Stimulated activated CD8-positive, alpha-beta memory T cell treated with anti-CD3 and anti-CD28 coated beads, Interleukin-7, amount 100 ng/mL, for 4 hours (primary cell): ENCODE measurements at places on chromosomes 1 and 21.

DNA sequence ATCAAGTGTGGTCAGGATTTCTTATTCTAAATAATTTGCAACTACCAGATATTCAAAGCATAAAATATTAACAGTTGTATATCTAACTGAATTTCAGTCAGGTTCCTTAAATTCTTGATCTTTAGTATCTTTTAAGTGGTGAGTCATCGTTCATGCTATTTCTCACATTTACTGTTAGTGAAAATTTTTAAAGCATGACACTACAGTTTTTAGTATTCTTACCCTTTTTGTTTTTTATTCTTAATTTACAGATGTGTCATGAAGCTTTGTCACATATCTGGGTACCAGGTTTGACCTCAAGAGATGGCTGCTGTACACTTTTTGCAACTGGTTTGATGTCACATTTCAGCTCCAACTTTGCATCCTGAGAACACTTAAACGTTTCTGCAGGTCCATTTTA, 12.7 kb downstream of the AKIRIN1 start:
- no peak for DNase-seq

GRCh38 chr1:92936865-92937264, 24.4 kb downstream of the DIPK1A start:
- DNase-seq = no peak

DNA sequence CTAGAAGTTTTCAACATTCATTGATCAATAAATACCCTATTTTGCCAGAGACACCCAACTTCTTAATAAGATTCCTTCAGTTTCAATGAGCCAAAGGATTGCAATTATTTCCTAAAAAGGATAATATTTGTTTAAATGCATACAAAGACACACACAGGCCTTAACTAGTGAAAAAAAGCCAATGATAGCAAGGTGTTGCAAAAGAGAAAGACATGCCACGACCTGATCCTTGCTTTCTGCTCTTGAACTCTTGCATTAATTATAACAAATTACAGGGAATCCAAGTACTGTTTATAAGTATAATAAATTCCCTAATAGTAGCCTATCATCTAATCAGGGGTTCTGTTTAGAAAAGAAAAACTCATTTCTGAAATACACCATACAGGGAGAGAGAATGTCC, 131.1 kb downstream of the PTPN14 start:
- no peak for DNase-seq

- DNase-seq = no peak
These were observed 4.5 kb downstream of the DLGAP3 start for GRCh38 chr1:34924759-34925555.

GRCh38 chr1:60245324-60245723, 171.8 kb upstream of the C1orf87 start:
- no peak for DNase-seq

- no peak for DNase-seq
These were observed 61.4 kb upstream of the PTGS2 start for GRCh38 chr1:186741640-186742039.

DNA sequence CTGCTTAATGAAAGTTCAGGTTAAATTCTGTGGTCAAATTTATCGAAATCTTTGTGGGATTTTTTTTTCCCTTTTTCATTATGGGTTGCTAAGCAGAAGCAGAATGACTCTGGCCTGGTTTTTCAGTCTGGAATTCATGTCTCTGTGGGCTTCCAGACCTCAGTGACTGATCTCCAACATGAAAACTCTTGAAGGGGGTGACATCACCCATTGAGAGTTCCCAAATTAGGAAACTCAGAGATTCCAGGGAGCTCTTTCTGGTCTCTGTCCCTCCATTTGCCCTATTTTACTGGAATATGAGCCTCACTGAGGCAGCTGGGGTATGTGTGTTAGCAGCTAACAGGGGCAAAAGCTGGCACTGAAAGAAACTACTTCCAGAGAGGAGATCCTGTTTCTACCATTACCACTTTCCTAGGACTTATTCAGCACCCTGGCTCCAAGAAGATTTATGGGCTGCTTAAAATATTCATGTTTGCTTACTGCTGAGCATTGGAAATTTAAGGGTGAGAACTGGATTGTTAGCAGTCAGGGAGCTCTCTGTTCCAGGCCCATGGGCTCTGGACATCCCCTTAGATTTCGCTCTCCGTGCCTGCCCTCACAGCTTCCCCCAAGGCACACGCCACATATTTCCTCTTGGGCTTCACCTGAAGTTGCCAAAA, 203.4 kb upstream of the SPAG17 start:
- DNase-seq = no peak

GRCh38 chr1:27832762-27833161, 2.2 kb downstream of the PPP1R8 start:
- no peak for DNase-seq

DNA sequence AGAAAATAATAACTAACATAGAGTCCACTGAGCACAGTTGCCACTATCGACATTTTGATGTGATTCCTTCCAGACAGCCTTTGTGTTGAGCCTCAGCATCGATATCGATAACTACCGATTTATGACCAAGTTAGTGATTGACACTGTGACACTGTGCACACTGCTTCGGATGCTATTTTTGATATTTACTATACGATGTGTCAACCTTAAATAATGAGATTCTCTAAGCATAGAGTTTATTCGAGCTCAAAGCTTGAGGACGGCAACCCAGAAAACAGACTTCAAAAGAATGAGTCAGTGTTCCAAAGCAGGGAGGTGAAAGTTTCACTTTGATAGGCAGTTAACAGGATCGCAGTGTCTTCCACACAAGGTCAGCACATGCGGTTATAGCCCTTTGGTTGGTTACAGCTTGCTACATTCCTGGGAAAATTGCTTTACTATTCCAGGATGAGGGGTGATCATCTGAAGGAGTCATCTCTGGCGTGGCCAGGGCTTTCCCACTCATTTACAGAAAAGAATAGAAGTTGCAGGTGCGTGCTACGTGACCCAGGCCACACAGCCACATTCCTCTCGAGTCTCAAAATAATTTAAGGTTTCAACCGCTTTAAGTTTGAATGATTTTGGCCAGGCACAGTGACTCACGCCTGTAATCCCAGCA, 53.6 kb upstream of the EFHD2 start:
- DNase-seq = no peak

DNA sequence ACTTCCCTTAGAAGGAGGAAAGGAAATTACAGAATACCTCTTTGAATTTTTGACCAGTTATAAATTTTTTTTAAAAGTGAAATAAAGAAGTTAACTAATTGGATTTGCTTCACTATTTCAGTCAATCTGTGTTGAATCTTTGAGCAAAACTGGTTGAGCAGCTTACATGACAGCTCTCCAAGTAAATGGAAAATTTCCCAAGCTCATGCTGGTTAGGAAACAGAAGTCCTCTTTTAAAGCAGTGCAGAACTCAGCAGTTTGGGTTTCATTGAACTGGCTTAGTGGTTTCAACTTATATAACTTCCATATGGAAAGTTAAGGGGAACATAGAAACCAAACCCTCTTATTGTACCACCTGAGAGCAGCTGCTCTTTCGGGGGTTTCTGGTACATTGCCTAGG, 250.5 kb downstream of the PDE4B start:
- DNase-seq = no peak

DNA sequence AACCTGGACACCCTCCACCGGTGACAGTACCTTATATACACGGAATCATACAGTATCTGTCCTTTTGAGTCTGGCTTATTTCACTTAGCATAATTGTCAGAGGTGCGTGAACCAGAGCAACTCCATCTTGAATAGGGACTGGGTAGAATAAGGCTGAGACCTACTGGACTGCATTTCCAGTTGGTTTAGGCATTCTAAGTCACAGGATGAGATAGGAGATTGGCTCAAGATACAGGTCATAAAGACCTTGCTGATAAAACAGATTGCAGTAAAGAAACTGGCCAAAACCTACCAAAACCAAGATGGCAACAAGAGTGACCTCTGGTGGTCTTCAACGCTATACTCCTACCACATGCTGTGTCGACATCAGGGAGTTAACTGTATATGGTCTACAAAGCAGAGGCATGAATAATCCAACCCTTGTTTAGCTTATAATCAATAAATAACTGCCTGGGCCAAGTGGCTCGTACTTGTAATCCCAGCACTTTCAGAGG, 1.4 kb upstream of the FDPS start:
- no peak for DNase-seq

- DNase-seq = no peak
These were observed 132.3 kb upstream of the WNT4 start for GRCh38 chr1:22275167-22275566.

DNA sequence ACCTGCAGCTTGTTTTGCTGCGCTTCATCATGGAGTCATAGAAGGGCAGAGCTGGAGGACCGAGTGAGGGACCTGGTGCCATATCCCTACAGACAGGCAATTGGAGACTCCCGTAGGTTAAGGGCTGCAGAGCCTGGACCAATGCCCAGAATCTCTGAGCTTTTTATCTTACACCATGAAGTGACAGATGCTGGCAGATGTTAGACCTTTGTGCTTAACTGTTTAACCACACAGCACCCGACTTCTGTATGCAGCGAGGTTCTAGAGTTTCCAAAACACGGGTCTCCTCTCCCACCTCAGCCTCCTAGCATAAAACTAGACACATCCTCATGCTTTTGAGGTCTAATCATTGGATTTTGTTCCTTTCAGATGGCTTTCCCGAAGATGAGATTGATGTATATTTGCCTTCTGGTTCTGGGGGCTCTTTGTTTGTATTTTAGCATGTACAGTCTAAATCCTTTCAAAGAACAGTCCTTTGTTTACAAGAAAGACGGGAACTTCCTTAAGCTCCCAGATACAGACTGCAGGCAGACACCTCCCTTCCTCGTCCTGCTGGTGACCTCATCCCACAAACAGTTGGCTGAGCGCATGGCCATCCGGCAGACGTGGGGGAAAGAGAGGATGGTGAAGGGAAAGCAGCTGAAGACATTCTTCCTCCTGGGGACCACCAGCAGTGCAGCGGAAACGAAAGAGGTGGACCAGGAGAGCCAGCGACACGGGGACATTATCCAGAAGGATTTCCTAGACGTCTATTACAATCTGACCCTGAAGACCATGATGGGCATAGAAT, 47.6 kb downstream of the B3GALT5 start:
- no peak for DNase-seq

GRCh38 chr21:25541042-25541441, 66.2 kb downstream of the MRPL39 start:
- no peak for DNase-seq

- no peak for DNase-seq
These were observed 423.5 kb downstream of the CAMTA1 start for GRCh38 chr1:7208647-7209180.

GRCh38 chr1:212974711-212975110, 24.4 kb downstream of the VASH2 start:
- DNase-seq = no peak

DNA sequence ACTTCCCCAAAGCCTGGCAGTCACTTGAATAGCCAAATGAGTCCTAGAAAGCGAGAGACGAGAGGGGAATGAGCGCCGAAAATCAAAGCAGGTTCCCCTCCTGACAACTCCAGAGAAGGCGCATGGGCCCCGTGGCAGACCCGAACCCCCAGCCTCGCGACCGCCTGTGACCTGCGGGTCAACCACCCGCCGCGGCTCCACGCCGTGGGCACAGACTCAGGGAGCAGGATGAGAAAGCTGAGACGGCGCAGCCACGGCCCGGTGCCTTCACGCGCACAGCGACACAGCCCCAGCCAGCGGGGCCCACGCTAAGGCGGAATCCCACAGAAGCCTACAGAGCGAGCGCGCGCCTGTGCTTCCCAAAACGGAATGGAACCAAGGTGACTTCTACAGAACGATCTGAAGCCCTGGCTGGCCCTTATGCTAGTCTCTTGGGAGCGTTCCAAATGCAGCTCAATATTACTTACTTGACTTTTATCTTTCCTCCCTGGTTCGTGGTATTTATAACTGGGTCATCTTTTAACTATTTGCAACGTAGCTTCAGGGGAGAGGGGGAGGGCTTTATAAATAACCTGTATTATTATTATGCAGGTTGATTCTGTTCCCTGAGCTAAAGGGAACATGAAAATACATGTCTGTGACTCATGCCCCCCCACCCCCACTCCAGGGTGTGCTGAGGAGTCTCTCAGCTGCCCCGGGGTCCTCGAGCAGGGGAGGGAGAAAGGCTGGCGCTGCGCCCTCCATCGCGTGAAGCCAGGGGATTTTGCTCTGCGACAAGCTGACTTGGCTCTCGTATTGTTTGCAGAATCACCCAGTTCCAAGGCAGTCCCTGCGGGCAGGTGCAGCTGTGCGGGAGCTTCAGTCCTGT, 1.7 kb downstream of the TSPEAR start:
- no peak for DNase-seq

DNA sequence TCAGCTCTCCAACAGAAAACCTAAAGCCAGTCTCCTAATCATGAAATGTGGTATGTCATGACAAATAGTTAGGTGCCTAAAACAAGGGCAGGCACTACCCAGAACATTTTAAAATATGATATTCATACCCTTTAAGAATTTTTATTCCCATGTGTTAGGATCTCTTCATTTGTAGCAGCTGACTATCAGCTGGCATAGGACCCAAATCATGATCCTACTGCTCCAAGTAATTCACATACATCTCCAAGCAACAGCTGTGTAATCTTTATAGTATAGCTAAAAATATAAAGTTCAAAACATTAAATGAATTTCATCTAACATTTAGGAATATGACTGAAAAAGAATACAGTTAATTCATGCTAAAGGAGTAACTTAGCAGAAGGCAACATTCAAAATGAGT, 57.5 kb downstream of the ENAH start:
- no peak for DNase-seq
